KG1 (cell line): ENCODE measurements at places on chromosomes 16 and 17.

GRCh38 chr17:32102646-32103186 is 39.6 kb upstream of the RHOT1 start:
- no peak for DNase-seq

DNA sequence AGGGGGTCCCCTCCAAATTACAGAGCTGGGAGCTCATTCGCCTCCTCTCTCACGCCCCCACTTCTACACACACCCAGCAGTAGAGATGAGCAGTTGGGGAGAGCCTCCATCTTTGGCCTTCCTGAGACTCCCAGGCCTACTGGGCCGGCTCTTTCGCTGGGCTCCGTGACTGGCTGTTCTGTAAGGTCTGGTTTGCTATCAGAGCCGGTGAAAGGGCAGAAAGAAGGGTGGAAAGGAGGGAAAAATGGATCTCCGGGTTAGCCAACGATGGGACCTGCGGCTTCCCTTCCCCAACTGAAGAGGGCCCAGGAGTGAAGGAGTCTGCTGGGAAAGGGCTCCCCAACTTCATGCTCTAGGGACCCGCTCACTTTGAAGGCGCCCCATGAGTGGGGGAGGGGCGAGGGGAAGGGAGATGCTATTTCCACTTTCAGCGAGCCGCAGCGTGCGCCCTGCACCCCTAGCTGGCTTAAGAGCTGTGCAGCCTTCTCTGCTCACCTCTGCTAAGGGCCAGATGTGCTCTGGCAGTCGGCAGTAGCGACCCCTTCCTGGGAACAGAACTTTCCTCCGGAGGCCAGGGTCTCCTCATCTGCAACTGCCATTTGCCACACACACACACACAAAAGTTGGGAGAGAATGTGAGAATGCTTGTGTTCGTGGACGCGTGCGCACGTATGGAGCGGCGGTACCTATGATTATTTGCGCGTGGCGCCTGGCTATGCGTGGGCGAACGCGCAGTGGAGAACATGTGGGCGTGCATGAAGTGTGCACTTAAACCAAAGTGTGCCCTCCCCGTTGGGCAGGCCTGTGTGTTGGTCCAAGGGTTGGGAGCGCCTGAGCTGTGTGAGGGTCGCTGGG is 2.9 kb upstream of the FOXF1 start:
- no peak for DNase-seq

DNA sequence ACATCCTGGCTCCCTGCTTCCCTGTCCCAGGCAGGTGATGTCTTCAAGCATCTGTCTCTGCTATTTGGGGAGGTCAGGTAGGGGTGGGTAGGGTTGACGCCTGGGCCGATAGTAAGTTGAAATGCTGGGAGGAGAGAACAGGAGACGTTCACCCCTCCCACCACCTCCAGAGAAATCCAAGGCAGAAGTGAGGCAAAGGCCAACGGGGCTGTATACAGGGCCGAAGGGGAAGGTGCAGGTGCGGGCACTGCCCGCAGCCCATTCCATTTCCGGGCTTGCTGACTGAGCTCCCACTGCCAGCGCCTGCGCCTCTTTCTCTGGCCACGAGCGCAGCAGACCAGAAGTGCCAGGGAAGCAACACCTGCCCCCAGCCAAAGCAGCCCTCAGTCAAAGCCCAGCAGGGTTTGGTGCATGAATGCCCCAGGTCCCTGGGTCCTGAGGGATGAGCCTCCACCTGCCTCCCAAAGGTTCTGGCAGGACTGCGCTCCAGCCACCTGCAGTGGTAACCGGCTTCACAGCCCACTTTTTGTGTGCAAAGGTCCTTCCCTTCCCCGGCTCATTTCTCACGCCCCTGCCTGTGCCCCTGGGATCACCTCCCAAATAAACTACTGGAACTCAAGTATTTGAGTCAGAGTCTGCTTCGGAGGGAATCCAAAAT is 127.6 kb upstream of the TNRC6C start:
- no peak for DNase-seq

DNA sequence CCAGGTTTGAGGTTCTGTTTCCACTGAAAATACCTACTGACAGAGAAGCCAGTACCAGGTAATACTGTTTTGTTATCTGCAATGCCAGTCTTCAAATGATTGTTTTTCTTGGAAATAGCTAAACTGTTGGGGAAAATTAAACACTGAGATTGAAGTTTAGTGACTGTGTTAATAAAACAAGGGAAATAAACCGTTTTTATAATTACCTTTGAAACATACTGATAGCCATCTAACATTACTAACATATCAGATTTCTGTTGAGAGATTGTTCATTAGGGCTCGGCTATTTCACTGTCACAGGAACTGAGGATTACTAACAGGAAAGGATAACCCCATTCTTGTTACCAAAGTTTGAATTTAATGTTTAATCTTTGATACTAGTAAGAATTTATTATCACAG is 42.1 kb downstream of the CYB5B start:
- no peak for DNase-seq

GRCh38 chr16:30786115-30786935 is 680 bp downstream of the ZNF629 start:
- DNase-seq: no peak

GRCh38 chr16:85207357-85207921 is 95.2 kb upstream of the CIBAR2 start:
- no peak for DNase-seq
